ENCODE measurements at places on chromosomes 3 and 15. TPM values are rescaled to one million over a fixed set of nuclear protein-coding genes. Genes with fewer than 3 reads are reported as not detected.

DNA sequence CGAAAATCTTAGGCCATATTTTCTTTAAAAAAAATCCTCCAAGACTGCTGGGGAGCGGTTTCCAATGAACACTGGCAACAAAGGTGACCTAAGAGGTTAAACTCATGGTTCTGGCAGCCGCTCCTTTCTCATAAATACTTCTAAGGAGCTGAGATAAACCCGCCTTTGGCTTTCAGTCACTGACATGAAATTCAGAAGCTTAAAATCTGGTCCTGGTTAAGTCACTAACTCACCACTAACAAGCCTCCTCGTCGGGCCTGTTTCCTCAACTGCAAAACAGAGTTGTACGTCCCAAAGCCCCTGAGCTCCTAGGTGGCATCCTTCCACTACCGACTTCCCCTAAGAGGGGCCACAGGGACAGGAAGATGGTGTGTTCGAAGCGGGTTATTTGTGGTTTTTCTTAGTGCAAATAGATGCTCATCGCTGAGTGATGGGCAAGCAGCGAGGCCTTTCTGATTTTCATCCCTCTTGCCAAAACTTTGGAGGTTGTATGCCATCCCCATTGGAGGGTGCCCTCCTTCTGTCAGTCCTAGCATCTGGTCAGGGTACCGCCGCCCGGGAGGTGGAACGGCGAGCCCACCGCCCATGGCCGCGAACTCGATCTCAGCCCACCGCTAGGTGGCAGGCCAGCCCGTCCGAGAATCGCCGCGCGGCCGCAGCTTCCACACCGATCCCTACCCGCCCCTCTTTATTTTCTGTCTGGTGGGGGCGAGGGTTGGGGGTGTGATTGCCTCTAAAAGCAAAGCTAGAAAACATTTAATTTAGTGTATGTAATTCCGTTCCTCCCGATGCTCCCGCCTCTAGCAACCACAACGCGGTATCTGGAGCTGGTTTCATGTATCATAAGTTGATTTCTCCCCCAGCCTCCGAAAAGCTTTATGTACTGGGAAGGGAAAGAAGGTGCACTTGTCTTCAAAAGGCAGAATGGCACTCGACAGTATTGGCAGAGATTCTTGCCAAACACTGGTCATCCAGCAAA, 4.6 kb downstream of the BCL6 start:
- DNase-seq = peak; percentile 72

- no peak for DNase-seq
Observed at GRCh38 chr3:193764959-193765358, 172.0 kb downstream of the OPA1 start.

- DNase-seq = no peak
Observed at GRCh38 chr3:27253391-27253790, 115.8 kb downstream of the NEK10 start.

The ZNF385D gene
- total RNA-seq = 0.28 TPM

The TUSC7 gene
- not detected for total RNA-seq

The EPHA3 gene
- total RNA-seq = 0.18 TPM

- no peak for DNase-seq
Observed at GRCh38 chr3:32220006-32220405, 18.5 kb upstream of the CMTM8 start.

- peak; percentile 36 for DNase-seq
Observed at GRCh38 chr15:45126535-45127158, 3.0 kb downstream of the DUOXA1 start.

DNA sequence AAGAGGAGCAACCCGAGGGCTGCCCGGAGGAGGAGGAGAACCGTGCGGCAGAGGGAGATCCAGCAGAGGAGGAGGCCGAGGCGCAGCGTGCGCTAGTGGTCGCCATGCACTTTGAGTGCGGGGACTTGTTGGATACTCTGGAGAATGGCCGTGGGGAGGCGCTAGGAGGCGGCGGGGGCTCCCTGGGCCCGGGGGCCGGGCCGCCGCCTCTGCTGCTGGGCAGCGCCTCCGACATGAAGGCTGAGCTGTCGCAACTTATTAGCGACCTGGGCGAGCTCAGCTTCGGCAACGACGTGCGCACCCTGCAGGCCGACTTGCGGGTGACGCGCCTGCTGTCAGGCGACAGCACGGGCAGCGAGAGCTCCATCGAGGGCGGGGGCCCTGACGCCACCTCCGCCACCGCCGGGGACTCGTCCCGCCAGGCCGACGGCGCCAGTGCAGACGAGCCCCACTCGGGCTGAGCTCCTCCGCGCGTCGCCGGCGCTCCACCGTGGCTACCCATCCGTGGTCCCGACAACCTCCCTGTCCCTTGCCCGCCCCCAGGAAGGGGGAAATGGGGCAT, 2.0 kb downstream of the FAM43A start:
- peak; percentile 51 for DNase-seq

The HIGD2B gene
- not detected for total RNA-seq

GRCh38 chr3:17865631-17866030, 123.2 kb upstream of the TBC1D5 start:
- no peak for DNase-seq

GRCh38 chr3:108062051-108062450, 28.8 kb downstream of the CD47 start:
- no peak for DNase-seq

- DNase-seq = no peak
Observed at GRCh38 chr3:171398343-171398742, 61.9 kb downstream of the TNIK start.

DNA sequence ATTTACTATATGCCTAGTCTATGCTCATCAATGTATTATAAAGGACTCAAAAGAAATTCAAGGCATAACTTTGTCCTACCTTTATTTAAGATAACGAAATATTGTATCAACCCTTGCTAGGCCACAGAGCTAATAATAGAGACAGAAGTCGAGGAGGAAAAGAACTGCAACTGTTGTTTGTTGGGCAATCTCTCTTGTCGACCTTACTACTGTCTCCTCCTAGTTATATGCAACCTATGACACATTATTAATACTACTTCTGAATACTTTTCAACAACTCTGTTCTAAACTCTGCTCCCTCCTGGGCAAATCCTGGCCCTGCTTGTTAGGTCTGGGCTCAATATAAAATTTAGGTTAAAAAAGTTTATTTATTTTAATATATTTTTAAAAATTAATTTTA, 24.6 kb downstream of the SPPL2A start:
- no peak for DNase-seq

DNA sequence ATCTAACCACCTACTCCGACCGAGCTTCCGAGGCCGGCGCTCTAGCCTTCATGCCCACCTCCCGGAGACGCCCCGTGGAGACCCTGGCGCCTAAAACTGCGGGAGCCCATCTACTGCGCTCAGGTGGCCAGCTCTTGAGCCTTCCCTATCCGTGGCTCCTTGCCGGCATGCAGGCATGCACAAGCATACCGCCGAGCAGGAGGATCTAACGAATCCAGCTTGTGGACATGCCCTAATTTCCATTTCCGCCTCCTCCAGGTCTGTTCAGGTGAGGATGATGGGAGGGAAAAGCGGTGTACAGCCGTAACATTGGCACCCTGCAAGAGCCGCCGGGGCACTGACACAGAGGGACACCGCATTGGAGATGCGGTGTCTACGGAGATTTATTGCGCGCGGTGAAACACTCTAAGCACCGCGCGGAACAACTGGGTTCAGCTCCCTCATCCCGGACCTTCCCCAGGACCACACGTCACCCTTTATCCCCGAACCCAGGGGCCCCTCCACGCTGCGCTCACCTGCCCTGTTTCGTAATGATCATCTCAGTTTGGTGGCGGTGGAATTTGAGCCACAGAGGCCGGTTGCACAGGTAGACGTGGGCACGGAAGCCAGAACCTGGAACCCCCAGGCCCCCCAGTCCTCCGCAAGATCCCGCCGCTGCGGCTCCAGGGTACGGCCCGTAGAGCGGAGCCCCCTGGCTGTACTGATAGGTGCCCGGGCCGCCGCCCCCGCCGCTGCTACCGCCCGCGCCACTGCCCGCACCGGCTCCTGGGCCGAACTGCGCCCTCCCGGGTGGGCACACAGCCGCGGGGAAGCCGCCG, 1.0 kb downstream of the EOMES start:
- no peak for DNase-seq

DNA sequence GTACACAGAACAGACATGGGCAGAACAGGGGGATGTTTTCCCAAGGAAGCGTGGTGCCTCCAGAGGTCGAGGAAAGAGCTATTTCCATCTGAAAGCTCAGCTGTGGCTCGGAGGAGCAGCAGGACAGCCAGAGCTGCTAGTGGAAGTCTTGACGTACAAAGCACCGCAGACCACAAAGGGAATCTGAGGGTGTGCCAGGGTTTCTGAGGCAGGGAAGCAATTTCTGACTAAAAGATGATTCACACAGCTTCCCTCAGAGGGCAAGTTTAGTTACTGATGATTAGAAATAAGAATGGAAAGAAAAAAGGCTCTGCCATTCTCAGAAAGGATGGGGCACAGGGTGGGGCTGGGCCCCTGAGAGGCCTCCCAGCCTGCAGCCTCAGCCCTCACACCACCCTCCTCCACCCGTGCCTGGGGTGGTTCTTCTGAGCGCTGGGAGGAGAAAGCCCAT, 45.8 kb upstream of the SEC13 start:
- peak; percentile 100 for DNase-seq

The RUBCN gene
- total RNA-seq = 10.8 TPM

DNA sequence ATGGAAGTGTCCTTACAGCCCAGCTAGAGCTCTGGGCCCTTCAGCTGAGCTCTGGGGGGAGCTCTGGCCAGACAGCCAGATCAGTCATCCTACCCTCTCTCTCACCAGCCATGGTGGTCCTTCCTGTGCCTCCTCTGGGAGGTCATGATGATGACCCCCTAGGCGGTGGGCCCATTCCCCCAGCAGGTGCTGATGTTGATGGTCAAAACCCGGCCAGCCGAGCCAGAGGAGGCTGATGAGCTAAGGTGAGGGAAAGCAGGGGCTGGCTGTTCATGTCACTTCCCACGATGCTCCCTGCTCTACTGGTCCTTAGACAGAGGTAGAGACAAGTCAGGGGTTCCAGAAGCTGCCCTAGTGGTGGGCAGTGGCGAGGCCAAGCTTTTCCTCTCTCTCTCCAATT, 35.0 kb downstream of the GRAMD2A start:
- DNase-seq = no peak

DNA sequence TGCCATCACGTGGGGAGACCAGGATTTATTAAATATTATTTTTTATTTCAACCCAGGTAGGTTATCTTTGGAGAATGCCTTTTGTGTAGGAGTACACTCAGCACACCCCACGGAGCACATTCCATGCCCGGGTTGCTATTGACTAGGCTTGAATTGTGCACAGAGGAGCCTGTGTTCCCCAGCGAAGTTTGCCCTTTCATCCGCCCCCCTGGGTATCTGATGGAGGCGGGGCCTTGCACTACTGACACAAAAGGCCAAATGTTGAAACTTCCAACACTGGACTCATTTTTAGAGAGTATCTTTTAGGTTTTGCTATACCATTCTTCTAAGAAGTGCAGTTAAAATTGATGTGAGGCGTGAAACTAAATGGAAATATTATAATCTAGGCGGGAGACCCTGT, 39.3 kb upstream of the PPP4R2 start:
- DNase-seq = no peak
